ENCODE measurements at places on chromosomes 5 and 9.

DNA sequence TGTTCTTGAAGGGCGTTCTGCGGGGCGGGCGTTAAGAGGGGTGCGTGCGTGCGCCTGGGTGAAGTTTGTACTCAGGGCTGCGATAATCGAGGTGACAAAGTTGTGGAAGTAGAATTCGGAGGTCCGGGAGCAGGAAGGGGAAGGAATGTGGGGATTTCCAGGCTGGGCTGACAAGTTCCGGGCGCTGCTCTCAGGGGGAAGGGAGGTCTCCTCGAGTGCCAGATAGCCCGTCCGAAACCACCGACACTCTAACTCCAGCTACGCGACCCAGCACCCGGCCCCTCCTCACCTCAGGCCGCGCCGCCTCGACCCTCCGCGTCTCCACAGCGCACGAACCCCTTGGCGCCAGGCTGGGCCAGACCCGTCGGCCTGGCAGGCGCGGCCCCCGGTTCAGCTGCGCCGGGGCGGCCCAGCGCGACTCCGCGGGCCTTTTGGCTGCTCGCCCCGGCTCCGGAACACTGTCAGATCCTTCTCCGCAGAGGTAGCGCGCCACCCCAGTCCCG lies at the start of gene IL6ST:
Gene IL6ST (minus strand): TSS at position 469 of the 503 bp plus-strand sequence. CDS start 18,685 bp downstream, outside the sequence.
- DNase-seq = no peak

DNA sequence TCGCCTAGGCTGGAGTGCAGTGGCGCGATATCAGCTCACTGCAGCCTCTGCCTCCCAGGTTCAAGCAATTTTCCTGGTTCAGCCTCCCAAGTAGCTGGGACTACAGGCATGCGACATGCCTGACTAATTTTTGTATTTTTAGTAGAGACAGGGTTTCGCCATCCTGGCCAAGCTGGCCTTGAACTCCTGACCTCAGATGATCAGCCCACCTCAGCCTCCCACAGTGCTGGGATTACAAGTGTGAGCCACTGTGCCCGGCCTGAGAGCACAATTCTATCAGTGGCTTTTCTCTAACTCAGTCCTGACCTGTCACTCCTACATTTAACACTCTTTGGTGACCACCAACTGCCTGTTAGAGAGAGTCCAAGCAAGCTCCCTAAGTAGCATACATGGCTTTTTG lies 82.7 kb upstream of the SPOCK1 start:
- no peak for DNase-seq

DNA sequence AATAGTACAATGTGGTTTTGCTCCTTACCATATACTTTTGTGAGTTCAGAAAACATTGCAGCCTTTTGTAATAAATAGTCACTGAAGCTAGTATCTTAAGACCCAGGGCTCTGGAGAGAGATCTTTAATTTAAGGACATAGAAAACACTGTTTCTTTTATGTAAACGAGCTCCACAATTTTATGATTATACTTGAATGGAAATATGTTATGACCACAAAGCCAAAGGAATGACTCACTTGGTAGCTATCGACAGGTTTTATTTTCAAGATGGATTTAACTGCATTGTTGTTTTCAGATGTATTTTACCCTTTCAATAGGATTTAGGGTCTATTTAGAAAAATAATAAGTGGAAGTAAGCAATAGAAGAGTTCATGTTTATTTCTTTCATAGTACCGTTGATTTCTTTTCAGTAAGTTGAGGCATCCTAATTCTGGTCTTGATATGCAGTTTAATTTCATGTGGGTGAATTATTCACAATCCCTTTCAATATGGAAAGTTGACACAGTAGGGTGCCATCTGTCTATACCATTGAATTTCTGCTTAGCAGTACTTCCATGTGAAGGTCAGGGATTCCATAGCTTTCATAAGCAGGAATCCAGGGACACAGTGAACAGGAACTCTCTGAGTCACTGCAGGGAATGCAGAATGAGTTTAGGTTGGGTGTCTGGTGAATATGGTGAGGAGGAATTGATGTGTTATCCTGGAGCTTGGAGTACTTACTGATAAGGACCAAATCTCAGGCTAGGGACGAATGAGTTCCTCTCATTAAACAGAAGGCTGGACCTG lies 157.6 kb downstream of the CD180 start:
- no peak for DNase-seq

GRCh38 chr5:169956756-169957155 lies 23.5 kb downstream of the INSYN2B start:
- no peak for DNase-seq

DNA sequence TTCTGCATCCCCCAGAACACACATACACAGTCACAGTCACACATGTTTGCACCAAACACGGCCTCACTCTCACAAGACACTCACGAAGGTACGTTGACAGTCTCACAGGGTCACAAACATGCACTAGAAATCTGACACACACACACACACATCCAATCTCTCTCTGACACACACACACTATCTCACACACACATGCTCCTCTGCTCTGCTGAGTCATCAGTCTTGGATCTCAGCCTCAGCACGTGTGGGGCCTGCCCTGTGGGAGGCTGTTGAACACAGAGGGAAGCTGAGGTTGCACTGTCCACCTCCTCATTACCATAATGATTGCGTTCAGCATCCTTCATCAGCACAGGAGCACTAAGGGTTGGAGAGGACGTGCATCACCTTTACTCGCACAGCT lies 188.8 kb downstream of the MTRR start:
- no peak for DNase-seq

- no peak for DNase-seq
Observed at GRCh38 chr9:33914887-33915628, 98.1 kb downstream of the UBE2R2 start.

DNA sequence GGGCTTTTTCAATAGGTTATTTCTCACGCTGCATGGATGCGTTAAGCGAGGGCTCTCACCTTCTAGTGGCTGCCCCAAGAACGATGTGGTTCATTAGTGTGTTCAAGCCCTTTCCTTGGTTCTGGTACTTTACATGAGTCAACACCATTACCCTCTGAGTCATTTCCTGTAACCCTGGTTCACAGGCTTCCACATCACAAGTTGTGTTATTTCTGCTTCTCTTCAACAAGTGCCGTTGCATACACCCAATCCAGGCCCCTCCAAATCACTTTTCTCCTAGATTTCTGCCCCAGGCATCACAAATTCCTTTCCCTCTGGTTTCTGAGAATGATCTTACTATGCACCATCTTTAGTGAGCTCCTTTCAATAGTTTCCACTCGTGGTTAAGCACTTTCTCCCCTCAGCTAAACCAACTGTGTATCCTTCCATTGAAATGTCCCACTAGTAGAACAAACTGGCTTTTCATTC lies 69.5 kb upstream of the RAD23B start:
- DNase-seq = no peak

GRCh38 chr9:127404631-127405030 lies 7.7 kb downstream of the SLC2A8 start:
- DNase-seq = no peak

DNA sequence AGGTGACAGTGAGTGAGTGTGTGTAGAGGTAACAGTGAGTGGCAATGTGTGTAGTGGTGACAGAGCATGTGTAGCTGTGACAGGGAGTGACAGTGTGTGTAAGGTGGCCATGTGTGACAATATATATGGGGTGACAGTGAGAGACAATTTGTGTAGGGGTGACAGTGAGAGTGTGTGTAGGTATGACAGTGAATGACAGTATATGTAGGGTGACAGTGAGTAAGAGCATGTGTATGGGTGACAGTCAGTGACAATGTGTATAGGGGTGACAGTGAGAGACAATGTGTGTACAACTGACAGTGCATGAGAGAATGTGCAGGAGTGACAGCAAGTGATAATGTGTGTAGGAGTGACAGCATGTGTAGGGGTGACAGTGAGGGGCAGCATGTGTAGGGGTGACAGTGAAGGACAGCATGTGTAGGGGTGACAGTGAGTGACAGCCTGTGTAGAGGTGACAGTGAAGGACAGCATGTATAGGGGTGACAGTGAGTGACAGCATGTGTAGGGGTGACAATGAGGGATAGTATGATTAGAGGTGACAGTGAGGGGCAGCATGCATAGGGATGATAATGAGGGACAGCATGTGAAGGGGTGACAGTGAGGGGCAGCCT lies 10.1 kb upstream of the GAPT start:
- no peak for DNase-seq

DNA sequence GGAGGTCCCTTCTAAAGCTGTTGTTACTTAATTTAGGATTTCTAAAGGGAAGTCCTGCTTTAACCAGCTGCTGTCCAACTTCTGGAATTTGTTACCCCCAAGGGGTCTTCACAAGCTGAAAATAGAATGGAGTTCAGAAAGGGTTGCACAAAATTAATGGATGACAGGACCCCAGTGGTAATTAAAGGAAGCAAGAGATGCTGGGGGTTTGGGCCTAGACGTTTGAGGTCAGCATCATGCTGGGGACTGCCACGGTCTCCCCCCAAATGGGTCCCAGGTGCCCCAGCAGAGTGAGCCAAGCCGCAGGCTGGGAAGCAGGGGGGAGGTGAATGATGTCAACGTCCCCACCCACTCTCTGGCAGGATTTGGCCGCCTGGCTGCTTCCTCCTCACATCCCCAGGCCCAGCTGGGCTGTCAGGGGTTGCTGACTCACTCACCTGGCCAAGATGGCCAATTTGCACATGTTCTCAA lies 97.5 kb upstream of the ARAP3 start:
- no peak for DNase-seq

- no peak for DNase-seq
Observed at GRCh38 chr9:97930972-97931371, 7.0 kb downstream of the HEMGN start.

GRCh38 chr5:179166886-179167841 lies 107.0 kb downstream of the ZNF354C start:
- no peak for DNase-seq

DNA sequence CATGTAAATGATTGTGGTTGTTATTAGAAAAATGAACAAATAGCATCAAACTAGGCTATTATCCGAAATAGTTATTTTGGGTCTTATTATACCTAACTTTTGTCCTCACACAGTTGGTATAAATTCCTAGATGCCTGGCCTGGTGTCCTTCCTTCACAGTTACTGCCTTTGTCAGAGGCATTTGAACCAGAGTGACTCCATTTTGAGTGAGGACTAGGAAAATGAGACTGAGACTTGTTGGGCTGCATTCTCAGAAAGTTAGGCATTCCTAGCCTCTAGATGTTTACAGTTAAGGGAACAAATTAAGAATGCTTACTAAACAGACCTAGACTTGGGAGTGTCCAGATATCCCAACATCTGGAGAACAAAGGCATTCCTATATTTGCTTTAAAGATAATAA lies 283.5 kb upstream of the C9orf72 start:
- no peak for DNase-seq

GRCh38 chr5:36436306-36436705 lies 134.6 kb upstream of the RANBP3L start:
- DNase-seq = no peak

GRCh38 chr5:74336297-74336696 lies 304.2 kb downstream of the ENC1 start:
- DNase-seq = no peak

- DNase-seq = no peak
Observed at GRCh38 chr5:94337617-94338016, 280.8 kb downstream of the KIAA0825 start.

GRCh38 chr5:9519537-9519936 lies 26.3 kb downstream of the SEMA5A start:
- DNase-seq = no peak

DNA sequence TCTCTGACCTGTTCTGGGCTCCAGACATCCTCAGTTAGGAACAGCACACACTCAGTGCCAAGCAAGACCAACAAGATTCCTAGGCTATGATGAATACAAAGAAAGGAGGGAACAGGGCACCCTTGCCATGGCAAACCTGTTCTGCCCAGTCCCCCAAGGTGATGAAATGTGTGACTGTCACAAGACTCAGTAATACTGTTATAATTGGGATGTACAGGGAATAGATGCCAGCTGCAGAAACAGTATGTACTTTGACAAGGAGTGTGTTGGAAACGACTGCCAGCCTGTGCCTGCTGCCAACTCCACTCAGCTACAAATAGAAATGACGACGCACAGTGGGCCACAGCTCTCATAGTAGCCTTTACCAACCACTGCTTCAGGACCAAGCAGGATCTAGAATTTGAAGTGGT lies 453.0 kb downstream of the EFNA5 start:
- no peak for DNase-seq

GRCh38 chr9:124222918-124223720 lies 34.6 kb upstream of the NEK6 start:
- DNase-seq = no peak

- no peak for DNase-seq
Observed at GRCh38 chr5:181161534-181162175, 14.3 kb downstream of the OR2V2 start.

DNA sequence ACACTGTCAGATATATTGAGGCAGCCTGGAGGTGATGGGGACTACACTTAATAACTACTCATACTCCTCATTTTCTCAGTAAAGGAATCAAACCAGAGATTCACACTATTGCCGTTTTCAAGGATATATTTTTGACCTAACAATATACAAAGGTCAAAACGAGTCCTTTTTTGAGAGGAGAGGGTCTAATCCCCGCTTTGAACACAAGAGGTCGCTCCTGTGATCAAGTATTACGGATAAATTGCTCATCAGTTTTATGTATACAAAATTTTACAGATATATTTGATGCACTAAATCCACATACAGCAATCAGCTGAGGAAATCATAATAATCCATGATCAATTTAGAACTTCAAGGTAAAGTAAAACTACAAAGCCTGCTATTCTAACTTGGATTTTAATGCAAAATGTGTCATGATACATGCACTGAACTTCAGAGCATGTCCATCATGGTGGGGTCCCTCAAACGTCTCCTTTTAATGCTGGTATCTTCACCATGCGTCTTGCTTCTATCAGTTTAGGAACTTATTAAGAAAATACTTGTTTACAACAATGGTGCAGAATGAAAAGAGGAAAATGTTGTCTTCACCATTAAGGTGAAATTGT lies 2.5 kb upstream of the ISL1 start:
- no peak for DNase-seq

GRCh38 chr5:175842951-175843793 lies 28.2 kb upstream of the CPLX2 start:
- no peak for DNase-seq

DNA sequence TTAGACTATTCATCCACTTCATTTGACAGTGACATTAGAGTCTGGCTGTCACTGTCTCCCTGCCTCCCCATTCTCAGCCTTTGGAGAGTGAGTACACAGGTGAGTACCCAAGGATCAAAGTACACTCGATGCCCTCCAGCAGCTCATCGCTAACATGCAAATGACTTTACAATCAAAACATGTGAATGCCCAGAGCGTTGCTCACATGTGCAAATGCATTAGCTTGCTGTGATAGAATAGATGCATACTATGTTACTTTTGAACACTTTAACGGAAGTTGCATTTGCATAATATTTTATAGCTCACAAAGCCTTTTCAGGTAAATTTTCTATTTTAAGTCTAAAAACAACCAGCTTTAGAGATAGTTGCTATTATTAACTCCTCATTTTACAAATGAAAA lies 107.6 kb downstream of the SYK start:
- DNase-seq = no peak

DNA sequence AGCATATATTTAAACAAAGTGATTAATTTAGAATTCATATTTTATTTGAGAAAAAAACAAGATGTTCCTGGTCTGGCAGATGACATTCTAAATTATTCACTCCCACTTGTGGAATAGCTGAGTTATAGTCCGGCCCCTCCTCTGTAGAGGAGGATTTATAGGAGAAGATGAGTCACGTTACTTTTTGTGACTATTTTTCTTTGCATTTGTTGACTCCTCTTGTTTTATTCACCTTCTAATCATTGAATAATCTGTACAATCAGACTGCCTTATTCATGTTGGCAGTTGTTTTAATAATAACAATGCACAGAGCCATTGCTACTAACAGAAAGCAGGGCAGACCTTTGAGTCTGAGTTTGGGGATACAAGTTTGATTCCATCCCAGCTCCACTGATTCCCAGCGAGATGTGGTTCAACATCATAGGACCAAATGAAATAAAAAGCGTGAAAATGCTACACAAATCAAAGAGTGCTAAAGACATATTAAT lies 23.2 kb downstream of the DOCK8 start:
- no peak for DNase-seq

Measured in NCI-H1417 treated with DMSO at 0.1 percent for 48 hours (cell line).